Activated naive CD8-positive, alpha-beta T cell treated with anti-CD3 and anti-CD28 coated beads for 36 hours (primary cell): ENCODE measurements at places on chromosomes 6 and 20. TPM values are rescaled to one million over a fixed set of nuclear protein-coding genes. Genes with fewer than 3 reads are reported as not detected.

DNA sequence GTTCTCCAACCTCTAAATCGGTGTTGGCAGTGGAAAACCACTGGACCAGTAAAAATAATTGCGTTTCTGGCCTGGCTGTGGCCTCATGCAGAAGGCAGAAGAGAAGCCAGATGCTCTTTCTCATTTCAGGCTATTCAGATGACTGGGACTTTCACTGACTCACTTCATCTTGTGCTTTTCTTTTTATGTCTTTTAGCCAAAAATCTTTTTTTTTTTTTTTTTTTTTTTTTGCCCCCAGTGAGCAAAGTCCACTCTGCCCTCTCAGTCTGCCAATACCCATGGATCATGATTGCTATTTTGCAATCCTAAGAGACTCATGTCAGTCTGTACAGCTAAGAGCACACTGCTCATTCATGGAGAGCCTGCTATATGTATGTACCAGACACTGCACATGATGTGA is 962.5 kb downstream of the KIF16B start:
- H3K36me3 ChIP-seq: no peaks in the 10 kb centered on the region
- no peaks in the 10 kb centered on the region for H3K4me1 ChIP-seq
- H3K27ac ChIP-seq: no peak overlapping the region
- no peaks in the 10 kb centered on the region for H3K27me3 ChIP-seq
- no peak for DNase-seq

DNA sequence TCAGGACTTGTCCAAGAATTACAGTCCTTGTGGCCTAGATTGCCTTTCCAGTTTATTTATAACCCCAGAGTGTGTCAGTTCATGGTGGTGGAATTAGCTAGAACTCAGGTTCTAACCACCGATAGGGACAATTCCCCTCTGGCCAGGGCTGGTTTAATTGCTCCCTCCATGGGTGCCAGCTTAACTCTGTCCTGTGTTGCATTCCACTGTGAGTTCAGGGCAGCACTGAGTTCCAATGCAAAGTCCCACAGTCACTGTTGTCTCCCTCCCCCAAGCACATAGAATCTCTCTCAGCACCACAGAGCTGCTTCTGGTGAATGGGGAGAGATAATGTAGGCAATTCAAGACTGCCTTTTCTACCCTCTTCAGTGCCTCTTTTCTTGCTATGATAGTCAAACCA is 82.5 kb upstream of the TNFRSF21 start:
- DNase-seq: no peak
- no peak overlapping the region for H3K4me3 ChIP-seq
- peaks cover 4% of the 10 kb centered on the region for H3K36me3 ChIP-seq
- H3K4me1 ChIP-seq: no peaks in the 10 kb centered on the region
- H3K27ac ChIP-seq: no peak overlapping the region

DNA sequence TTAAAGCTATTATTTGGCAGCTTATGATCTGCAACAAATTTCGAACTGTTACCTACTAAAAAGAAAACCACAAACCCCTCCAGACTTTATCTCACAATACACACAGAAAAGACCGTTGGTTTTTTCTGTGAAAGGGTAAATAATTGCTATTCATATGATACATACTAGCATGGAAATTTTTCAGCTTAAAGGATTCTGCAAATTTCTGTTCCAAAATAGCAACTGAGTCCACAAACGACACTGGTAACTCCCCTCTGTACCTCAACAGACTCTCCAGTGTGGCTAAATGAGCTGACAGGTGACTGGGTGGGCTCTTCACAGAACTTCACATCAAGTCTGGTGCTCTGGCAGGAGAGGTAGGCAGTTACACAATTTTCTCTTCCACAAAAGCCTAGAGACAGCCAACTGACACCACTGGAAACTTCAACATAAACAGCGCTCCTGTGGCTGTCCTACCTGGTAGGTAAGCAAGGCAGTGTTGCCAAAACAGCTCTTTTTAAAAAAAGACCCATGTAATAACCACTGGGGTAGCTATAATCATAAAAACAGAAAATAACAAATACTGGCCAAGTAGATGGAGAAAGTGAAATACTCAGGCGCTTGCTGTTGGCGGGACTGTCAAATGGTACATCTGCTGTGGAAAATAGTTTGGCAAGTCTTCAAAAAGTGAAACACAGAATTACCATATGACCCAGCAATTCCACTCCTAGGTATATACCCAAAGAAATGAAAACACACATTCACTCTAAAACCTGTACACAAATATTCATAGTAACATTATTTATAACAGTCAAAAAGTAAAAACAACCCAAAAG is 37.8 kb downstream of the ELOVL5 start:
- DNase-seq: no peak
- H3K4me3 ChIP-seq: no peak overlapping the region
- H3K36me3 ChIP-seq: peaks cover 26% of the 10 kb centered on the region

DNA sequence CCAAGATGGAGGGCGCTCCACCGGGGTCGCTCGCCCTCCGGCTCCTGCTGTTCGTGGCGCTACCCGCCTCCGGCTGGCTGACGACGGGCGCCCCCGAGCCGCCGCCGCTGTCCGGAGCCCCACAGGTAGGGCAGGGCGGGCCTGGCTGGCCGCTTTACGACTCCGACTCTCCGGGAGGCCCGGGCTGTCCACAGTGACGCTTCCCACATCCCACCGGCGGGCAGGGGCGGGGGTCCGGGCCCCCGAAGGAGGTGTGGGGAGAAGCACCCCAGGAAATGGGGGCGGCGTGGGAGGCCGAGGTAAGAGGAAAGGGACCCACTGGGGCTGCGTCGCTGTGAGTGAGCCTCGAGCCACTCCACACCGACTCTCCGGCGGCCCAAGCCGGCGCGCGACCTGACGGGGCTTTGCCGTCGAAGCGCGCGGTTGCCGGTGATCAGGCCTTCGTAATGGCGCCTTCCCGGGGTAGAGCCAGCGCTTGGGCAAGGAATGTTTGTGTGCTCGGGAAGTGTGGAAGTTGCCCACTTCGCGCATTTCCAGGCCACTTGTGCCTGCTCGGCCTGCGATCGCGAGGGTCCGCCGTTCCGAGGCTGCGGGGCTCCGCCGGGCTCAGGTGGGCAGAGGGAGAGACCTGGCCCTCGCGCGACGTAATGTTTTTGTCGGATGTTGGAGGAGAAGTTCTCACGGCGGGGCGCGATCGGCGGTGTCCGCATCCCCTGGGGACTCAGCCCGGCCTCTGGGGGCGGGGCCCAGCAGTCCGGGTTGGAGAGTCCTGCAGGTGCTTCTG is 427 bp downstream of the GINM1 start:
- peak; percentile 51 for DNase-seq
- peak overlapping the region; percentile 91 for H3K4me3 ChIP-seq
- peak overlapping the region; percentile 84 for H3K27ac ChIP-seq

- H3K4me3 ChIP-seq: no peak overlapping the region
- H3K36me3 ChIP-seq: peaks cover 6% of the 10 kb centered on the region
- peaks cover 24% of the 10 kb centered on the region for H3K4me1 ChIP-seq
- DNase-seq: no peak
- H3K27ac ChIP-seq: peak overlapping the region; percentile 65
Measured at GRCh38 chr6:130525408-130525807, 159.6 kb downstream of the TMEM200A start.

DNA sequence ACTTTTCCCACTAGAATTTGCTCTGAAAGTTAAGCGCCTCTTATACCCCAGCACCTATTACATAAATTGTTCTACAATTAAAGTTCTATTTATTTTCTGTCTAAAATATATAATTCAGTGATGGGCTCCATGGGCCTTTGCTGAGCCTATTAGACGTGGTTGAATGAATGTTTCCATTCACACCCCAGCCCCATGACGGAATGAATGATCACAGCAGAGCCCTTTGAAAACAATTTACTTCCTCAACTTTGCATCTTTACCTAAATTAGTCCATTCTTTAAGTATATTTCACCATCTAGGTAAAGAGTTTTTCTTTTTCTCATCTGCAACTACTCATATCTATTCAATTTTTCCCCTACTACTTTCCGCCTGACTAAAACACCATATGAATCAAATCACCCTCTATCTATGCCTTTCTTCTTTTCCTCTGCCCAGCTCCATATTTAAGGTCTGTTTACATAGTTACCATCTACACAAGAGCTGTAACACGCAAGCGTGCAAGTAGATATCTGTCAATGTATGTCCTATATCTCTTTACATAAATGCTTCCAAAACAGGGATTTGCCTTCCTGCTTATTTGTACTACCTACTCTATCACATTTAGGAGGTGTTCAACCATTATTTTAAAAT is 69.7 kb downstream of the ECT2L start:
- H3K4me1 ChIP-seq: peaks cover 4% of the 10 kb centered on the region
- H3K27ac ChIP-seq: no peak overlapping the region
- DNase-seq: no peak

DNA sequence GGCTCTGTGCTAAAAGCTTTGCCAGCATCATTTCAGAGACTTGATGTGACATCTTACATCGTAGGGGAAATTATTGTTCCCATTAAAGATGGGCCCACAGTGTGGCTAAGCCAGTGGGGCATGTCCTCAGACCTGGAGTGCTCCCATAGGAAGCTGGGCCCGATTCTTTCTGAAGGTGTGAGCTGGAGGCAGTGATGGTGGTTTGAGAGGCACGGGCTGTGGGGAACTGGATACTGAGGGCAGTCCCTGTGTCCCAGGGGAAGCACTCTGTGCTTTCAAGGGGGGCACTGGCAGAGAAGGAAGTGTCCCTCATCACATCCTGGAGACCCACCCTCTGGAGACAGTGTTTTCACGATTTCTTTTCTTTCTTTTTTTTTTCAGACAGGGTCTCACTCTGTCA is 8.6 kb upstream of the FAM110A start:
- no peaks in the 10 kb centered on the region for H3K27me3 ChIP-seq
- H3K36me3 ChIP-seq: no peaks in the 10 kb centered on the region
- H3K27ac ChIP-seq: no peak overlapping the region
- DNase-seq: no peak
- H3K4me3 ChIP-seq: no peak overlapping the region
- peaks cover 4% of the 10 kb centered on the region for H3K4me1 ChIP-seq

GRCh38 chr6:36187446-36187845 is 9.1 kb upstream of the BRPF3 start:
- no peak overlapping the region for H3K27ac ChIP-seq
- peaks cover 3% of the 10 kb centered on the region for H3K4me1 ChIP-seq
- no peaks in the 10 kb centered on the region for H3K27me3 ChIP-seq

- peaks cover 41% of the 10 kb centered on the region for H3K4me1 ChIP-seq
- no peaks in the 10 kb centered on the region for H3K36me3 ChIP-seq
- no peak overlapping the region for H3K4me3 ChIP-seq
Measured at GRCh38 chr6:128597004-128597403, 76.6 kb upstream of the PTPRK start.

- DNase-seq: no peak
- no peaks in the 10 kb centered on the region for H3K27me3 ChIP-seq
- no peak overlapping the region for H3K4me3 ChIP-seq
- no peak overlapping the region for H3K27ac ChIP-seq
Measured at GRCh38 chr20:40633123-40633850, 55.7 kb downstream of the MAFB start.

DNA sequence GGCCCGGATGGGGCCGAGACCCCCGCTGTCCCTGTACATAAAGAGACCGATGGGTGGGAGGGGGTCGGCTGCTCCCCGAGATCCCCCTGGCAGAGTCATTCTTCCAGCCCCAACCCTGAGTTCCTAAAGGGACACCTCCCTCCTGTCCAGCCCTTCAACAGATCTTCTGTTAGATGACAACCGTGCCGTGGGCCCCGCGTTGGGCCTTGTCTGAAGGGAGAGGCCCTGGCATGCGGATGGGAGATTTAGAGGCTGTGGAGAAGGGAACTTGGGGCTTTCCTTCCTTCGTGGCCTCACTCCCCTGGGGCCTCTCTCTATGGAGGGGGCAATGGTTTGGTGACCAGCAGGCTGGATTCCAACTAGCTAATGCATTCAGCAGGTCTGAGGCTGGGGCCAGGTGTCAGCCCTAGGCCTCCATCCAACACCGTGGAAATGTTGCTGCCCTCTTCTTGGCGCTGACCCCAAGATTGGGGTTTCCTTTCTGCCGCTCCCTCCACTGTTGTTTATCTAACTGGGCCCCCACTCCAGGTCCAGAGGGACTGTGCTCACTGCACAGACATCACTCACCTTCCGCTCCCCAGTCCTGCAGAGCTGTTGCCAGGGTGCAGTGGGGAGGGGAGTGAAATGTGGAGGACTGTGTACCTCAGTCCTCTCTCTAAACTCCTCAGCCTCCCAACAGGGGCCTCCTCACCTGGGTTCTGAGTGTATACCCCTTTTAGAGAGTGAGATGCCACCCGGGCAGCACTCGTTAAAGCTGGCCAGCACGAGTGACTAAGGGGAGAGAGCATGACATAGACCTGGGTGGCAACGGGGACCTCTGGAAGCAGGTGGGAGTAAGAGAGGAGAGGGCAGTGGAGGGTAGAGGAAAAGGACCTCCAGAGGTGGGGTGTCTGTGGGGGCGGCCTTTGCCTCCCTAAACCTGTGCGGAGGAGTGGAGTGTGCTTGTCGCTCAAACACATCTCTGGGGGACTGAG is 6.7 kb downstream of the TMEM151B start:
- H3K4me3 ChIP-seq: no peak overlapping the region
- no peaks in the 10 kb centered on the region for H3K4me1 ChIP-seq
- H3K36me3 ChIP-seq: no peaks in the 10 kb centered on the region
- no peak for DNase-seq
- peaks cover 52% of the 10 kb centered on the region for H3K27me3 ChIP-seq

- H3K27me3 ChIP-seq: no peaks in the 10 kb centered on the region
- H3K4me3 ChIP-seq: no peak overlapping the region
- H3K4me1 ChIP-seq: peaks cover 6% of the 10 kb centered on the region
Measured at GRCh38 chr6:44430326-44430725, 42.8 kb downstream of the CDC5L start.

DNA sequence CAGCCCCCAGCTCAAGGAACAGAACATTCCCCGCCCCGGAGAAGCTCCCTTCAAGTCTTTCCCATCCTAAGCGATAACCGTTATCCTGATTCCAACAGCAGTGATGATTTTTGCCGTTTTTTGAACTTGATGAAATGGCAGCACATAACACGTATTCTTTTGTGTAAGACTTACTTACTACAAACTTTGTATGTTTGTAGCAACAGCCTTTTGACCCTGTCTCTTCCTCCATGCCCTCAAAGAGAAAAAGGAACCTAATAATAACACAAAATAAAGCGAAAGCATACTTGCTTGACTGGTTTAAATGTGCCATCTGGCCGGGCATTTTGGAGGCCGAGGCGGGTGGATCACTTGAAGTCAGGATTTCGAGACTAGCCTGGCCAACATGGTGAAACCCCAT is 26.4 kb upstream of the SLC9A8 start:
- H3K36me3 ChIP-seq: no peaks in the 10 kb centered on the region
- peaks cover 10% of the 10 kb centered on the region for H3K4me1 ChIP-seq
- H3K27ac ChIP-seq: no peak overlapping the region
- no peak for DNase-seq

DNA sequence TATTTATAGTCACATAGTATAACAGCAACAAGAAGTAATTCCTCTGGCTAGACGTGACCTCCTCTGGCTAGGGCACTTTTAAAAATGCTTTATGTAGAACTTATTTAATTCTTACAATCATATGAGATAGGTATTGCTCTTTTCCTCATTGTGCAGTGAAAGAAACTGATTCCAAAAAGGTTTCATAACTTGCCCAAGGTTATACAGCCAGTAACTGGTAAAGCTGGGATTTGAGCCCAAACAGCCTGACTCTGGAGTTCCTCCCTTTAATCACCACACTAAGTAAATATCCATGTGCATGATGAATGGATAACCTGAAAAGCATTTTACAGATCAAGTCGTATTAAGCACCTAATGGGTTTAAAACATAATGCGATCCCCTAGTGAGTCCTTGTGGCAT is 214.6 kb downstream of the PRL start:
- H3K4me3 ChIP-seq: no peak overlapping the region
- H3K36me3 ChIP-seq: no peaks in the 10 kb centered on the region
- H3K4me1 ChIP-seq: no peaks in the 10 kb centered on the region
- no peaks in the 10 kb centered on the region for H3K27me3 ChIP-seq

ZNF76 gene
- total RNA-seq: 25.7 TPM

SLC17A3 gene
- not detected for total RNA-seq

CLVS2 gene
- not detected for total RNA-seq

KCNB1 gene
- not detected for total RNA-seq

LGSN gene
- total RNA-seq: not detected

PI16 gene
- total RNA-seq: 0.18 TPM

TEAD3 gene
- total RNA-seq: 0.66 TPM

KIF25 gene
- total RNA-seq: not detected
